GM23338 (cell line): ENCODE measurements at places on chromosomes 2 and 18. TPM values are rescaled to one million over a fixed set of nuclear protein-coding genes. Genes with fewer than 3 reads are reported as not detected.

- no peak for DNase-seq
Measured at GRCh38 chr2:197920088-197920487, 115.7 kb downstream of the PLCL1 start.

DNA sequence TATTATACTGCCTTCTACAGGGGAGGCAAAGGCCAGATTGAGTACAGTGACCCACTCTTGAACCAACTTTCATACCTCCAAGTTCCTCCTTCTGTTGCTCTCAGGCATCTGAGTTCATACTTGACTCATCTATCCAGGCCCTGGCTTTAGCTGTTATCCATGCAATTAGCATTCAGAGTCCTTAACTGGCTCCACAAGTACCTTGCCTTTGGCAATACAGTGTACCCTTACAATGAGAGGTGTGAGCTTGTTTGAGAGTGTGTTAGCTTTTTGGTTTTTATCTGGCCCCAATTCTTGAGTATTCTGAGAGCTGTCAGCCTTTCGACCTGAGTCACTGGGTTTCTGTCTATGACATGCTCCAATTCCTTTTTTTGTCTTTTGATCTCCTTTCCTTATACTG, 60.2 kb downstream of the EHD3 start:
- DNase-seq: no peak

DNA sequence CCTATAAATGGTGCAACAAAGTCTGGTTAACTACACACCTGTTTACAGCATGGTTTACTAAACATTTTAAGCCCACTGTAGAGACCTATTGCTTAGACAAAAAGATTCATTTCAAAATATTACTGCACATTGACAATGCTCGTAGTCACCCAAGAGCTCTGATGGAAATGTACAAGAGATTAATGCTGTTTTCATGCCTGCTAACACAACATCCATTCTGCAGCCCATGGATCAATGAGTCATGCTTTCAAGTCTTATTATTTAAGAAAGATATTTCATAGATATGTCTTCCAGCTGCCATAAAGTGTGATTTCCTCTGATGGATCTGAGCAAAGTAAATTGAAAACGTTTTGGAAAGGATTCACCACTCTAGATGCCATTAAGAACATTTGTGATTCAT, 781.1 kb downstream of the MBD2 start:
- DNase-seq: no peak

NDC80 gene
- 36.6 and 38.9 TPM in 2 replicates for total RNA-seq

CCDC150 gene
- 30.2 and 56.3 TPM in 2 replicates for total RNA-seq

- no peak for DNase-seq
Measured at GRCh38 chr2:127768775-127769479, 42.0 kb downstream of the WDR33 start.

FSHR gene
- not detected in 2 replicates for total RNA-seq

- peak; percentile 55 for DNase-seq
Measured at GRCh38 chr2:75607988-75608683, 38.4 kb upstream of the MRPL19 start.

DNA sequence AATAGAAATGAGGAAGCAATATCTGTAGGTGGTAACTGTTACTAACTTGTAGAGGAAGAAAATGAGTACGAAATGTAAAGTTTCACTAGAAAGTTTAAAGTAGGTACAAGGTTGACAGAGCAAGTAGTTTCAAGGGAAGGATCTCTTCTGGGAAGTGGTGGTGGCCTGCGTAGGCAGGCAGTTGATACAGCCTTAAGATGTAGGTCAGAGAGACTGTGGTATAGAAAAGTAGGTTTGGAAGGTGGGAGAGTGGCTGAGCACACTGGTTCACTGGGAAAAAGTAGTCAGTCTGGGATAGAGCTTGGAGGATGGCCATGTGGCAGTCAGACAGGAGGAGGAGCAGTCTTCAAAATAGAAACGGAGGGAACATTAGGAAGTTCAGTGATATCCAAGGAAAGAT, 23.5 kb downstream of the KDM3A start:
- DNase-seq: no peak

DNA sequence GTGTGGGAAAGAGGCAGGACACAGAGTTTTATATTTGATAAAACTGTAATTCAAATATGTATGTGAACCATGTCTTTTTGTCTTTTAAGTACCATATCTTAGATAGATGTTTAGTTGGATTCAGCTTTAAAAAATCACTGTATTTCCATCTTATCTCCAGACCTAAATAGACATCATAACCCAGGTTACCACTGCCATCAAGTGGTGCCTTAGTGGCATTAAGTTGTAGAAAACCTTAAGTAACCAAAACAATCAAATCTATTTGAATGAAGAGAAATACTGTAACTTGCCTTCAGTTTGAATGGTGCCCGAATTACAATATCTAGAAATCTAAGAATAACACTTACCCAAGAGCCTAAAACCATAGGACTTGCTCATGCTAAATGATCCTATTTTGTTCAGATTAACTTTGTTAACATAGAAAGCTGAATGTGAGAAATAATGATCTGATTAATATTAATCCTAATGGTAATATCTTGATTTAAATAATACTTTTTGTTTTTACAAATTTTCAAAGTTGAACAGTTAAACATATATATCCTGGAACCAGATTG, 92.5 kb upstream of the MAP2 start:
- peak; percentile 80 for DNase-seq

TUBA3E gene
- 0.21 and 0.66 TPM in 2 replicates for total RNA-seq

CYBRD1 gene
- 5.3 and 8.2 TPM in 2 replicates for total RNA-seq

GRCh38 chr2:71306762-71307161, 24.8 kb upstream of the ZNF638 start:
- DNase-seq: peak; percentile 44

GRCh38 chr2:128736046-128736688, 417.5 kb upstream of the HS6ST1 start:
- DNase-seq: no peak

ABCG8 gene
- 0.31 and 0.35 TPM in 2 replicates for total RNA-seq

ELOA2 gene
- not detected in 2 replicates for total RNA-seq

- no peak for DNase-seq
Measured at GRCh38 chr2:3470166-3470651, 49.1 kb downstream of the ADI1 start.

DNA sequence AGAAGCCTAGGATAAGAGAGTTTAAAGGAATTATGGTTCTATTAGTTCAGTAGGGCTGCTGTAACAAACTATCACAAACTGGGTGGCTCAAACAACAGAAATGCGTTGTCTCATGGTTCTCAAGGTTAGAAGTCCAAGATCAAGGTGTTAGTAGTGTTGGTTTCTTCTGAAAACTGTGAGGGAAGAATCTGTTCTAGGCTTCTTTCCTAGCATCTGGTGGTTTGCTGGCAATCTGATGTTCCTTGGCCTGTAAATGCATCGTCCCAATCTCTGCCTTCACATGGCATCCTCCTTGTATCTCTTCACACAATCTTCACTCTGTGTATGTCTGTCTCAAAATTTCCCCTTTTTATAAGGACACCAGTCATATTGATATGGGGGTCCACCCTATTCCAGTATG, 76.3 kb downstream of the MDH1 start:
- DNase-seq: no peak

GRCh38 chr2:52113338-52113737, 1081.4 kb upstream of the NRXN1 start:
- DNase-seq: no peak

DNA sequence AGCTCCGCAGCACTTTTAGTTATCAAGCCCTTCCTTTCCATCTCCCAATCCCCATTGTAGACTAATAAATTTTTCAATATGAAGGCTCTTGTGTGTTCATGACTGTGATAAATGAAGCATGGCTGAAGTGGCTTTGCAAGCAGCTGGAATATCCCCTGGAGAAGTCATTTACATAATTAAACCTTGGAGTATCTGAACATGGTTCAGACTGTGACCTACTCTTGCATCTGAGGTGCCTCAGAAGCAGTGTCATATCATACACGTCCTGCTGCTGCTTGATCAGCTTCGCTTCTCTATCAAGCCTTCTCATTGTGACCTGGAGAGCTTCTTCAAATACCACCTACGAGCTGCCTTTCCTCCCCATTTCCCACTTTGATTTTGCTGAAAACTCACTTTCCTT, 48.4 kb upstream of the ZNF397 start:
- no peak for DNase-seq

GRCh38 chr18:13446610-13447461, 228.3 kb downstream of the LDLRAD4 start:
- DNase-seq: no peak

DNA sequence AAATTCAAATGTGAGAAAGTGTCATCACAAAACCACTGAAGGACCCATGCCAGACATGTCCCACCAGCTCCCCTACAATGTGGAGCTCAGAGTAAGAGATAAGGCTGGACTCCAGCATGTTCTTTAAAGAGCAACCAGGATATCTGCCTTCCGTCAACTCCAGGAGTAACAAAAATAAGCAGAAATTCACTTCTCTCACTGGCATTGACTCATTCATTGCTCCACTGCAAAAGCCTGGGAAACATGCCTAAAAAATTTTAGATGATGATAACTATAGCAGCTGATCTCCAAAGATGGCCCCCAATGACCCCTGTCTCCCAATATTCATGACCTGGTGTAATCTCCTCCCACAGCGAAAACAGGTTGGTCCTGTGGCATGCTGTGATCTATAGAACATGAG, 314.5 kb downstream of the NCKAP5 start:
- no peak for DNase-seq

DNA sequence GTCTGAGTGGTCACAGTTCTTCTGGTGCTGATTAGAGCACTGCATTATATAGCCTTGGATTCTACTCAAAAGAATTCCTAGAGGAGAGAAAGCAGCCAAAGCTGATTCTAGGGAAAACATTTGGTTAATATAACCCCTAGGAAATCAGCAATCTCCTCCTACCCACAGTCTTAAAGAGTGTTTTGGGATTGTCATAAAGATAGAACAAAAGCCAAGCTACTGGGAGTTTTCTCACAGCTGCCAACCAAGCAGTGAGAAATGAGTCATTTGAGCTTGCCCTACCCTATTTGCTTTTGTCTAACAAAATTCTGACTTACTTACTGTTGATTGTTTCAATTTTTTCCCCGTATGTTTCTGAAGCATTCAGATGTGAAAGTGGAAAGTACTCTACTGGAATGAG, 469.3 kb downstream of the PLCL1 start:
- no peak for DNase-seq

DNA sequence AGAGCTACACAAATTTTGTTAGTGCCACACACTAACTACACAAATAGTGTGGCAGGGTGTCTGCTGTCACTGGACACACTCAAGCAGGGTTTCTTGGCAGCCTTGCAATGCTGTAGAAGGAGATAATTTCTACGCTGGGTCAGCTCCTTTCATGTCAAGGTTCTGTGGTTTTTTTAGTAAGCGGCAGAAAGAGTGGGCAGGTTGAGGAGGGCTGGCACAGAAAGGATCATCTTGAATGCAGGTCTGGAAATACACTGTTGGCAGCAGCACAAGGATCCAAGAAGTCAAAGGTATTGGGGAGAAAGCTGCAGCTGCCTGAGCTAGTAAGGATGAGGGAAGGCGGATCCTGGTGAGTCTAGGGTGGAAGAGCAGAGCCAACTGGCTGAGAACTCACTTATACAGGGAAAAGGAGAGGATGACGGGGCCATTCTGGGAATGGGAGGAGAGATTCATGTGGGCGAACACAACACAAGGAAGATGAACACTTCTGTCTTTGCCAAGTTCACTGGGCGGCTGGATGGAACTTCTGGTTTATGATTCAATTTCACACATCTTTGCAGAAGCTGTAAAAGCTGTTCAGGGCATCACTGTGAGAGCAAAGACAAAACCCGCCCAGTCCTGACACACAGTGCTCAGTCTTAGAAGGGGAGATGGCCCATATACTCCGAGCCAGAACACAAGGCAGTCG, 16.9 kb upstream of the CYRIA start:
- DNase-seq: no peak

REG3G gene
- not detected in 2 replicates for total RNA-seq

DNA sequence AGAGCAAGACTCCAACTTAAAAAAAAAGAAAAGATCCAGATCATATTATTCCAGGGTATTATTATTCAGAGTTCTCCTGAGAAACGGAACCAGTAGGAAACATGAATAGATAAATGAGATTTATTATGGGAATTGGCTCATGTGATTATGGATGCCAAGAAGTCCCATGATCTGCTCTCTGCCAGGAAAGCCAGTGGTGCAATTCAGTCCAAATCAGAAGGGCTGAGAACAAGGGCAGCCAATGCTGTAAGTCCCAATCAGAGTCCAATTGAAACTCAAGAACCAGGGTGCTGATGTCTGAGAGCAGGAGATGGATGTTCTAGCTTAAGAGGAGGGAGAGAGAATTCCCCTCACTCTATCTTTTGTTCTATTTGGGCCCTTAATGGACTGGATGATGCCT, 7.8 kb downstream of the SCYGR2 start:
- DNase-seq: no peak

DNA sequence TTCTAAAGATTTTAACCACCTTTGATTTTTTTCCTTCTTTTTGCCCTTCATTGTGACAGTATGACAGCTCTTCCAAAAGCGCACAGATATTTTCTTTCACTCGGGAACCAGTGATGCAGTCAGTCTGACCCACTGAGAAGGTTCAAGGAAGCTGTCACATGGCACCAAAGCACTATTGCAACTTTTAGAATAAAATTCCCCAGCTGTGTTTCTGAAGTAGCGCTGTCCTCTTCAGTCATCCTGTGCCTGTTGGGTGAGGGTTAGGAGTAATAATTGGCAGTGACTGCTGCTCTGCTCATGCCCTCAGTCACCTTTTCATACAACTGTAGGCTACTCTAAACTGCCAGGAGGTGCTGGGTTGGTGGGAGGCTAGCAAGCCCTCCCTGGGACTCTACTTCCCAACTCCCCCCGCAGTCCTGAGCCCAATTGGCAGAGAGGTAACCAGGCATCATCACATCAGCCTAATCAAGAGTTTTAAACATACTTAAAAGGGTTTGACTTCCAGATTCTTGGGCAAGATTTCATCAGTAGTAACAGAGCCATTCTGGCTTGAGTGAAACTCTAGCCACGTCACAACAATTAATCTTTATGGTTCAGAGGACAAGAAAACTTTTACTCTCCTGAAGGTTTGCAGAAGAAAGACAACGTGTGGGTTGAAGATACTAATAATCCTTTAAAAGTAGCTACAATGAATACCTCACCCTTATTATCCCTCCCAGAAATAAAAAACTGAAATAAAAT, 473.3 kb downstream of the FBXO15 start:
- DNase-seq: no peak

DNA sequence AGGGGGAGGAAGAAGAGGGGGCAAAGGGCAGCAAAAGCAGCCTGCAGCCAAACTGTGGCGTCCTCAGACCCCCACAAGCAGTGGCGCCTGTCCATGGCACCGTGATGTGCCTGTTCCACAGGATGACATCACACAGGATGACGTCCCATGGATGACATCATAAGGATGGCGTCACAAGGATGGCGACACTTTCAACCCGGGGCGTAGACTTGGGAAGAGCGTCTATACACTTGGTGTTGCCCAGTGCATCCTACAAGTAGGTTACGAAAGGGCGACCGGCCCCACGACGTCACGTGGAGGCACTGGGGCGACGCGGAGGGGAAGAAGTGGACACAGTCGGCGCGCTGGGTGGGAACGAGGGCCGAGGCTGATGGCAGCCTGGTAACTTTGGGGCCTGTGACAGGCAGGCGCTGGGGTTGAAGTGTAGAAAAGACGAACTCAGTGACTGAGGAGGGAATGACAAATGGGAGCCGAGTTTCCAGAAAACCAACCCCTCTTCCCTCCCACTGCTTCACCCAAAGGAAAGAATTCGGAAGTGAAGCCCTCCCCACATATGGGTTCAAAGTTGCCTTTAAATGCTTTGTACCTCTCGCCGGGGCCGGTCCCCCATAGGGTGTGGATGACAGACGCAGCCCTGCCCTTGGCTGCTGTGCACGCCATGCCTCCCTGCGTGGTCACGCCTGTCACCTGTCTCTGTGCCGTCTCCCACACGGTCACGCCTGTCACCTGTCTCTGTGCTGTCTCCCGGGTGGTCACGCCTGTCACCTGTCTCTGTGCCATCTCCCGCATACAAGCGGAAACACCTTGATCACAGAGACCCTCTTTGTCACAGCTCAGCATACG, 13.4 kb upstream of the KCNG2 start:
- no peak for DNase-seq

RND3 gene
- total RNA-seq: 55.3 and 55.7 TPM in 2 replicates
